ENCODE measurements at places on chromosomes 4 and X. TPM values are rescaled to one million over a fixed set of nuclear protein-coding genes. Genes with fewer than 3 reads are reported as not detected.

FOXP3 gene
- not detected for total RNA-seq

FAT1 gene
- 124 TPM for total RNA-seq

GRCh38 chr4:85686398-85686797 lies 211.4 kb downstream of the ARHGAP24 start:
- DNase-seq: no peak

GRCh38 chr4:138951764-138952163 lies 63.8 kb upstream of the NOCT start:
- no peak for DNase-seq

DNA sequence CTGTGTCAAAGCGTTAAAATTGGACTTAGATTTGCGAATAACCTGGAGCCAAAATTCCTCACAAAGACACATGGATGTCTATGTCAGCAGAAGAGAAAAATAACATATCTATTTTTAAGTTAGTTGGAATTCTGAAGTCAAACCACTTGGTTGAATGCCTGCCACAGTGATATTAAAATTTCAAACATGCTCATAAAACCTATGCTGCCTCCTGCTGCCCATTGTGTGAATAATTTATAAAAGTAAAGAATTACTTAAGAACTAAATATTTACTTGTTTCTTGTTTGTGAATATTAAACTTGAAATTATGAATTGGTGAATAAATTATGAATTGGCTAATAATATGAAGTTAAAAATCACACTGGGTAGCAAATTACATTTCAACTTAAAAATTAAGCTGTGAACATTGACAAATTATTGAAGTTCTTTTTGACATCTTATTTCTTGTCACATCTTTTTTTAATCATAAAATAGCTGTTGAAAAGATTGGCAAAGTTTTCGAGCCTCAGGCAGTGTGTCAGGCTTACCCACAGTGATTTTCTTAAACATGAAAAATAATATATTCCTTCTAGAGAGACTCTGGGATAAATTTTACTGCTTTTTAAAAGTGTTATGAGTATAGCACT lies 35.4 kb downstream of the FABP2 start:
- peak; percentile 35 for DNase-seq

DNA sequence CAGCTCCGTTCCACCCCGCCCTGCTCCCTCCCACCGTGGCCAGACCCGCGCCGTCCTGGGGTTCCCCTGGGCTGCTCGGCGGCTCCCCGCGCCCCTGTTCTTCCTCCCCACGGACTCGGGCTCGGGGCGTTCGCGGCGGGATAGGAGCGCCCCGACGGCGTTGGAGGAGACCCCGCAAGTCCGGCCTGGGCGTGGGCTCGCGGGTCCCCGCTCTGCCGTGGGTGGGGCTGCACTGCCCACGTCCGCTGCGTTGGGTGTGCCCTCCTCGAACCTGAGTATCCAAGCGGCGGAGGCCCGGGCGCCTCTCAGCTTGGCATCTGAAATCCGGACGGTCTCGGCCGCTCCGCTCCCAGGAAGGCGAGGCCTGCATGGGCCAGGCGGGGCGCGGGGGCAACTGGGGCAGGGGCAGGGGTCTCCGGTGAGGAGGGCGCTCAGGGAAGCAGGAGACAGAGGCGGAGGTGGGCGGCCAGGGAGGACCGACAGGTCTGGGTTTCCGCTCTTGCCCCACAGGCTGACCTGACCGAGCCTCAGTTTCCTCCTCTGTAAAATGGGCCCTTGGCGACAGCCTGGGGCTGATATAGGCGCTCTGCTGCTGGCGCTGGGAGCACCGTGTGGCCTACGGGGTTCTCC lies 12.0 kb upstream of the NAT8L start:
- DNase-seq: no peak

GRCh38 chr4:126446917-126447316 lies 1132.2 kb downstream of the FAT4 start:
- DNase-seq: no peak

Data from A172 (cell line).